ENCODE measurements at places on chromosomes 4 and X.
A peak's percentile ranks its signal among the peaks of the same experiment; 100 is the strongest.

DNA sequence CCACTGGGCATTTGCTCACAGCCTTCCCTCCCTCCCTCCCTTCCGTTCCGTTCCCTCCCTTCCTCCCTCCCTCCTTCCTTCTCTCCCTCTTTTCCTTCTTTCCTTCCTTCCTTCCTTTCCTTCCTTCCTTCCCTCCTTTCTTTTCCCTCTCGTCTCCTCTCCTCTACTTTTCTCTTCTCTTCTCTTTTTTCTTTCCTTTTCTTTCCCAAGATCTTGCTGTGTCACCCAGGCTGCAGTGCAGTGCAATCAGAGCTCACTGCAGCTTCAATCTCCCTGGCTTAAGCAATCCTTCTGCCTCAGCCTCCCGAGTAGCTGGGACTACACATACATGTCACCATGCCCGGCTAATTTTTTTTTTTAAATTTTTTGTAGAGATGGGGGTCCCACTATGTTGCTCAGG, 26.7 kb upstream of the ING2 start:
- no peak for DNase-seq

DNA sequence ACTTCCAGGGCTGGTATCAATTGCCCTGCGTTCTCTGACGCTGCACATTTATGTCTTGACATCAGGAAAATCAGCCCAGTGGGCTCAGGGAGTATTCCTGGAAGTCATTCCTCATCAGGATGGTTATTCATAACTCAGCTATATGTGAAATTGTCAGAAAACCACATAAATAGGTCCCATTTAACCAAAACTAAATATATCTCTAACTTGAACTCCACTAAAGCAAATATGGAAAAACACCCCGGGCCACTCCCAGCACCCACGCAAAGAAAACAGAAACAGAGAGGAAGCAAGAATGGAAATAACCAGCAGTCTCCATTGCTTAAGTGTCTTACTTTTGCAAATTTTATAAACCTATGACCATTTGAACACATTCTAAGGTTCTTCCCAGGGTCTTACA, 112.0 kb downstream of the IRF2 start:
- DNase-seq: no peak

GRCh38 chrX:150337536-150337935, 25.6 kb upstream of the MAMLD1 start:
- DNase-seq: no peak

DNA sequence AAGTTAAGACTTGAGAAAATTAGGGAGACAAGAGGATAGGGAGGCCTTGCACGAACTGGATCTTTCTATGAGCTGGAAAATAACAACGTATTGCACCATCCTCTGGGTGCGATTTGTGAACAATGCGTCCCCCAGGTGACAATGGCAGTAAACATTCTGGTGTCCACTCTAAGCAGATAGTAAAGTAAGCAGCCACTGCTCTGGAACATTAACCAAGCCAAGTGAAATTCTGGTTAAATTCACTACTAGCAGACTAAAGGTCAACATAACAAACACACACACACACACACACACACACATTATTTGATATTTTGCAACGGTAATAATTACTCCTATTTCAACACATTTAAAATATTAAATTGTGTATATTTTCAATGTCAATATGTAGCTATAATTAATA, 242.2 kb upstream of the DCAF8L1 start:
- DNase-seq: no peak

- DNase-seq: no peak
Measured at GRCh38 chrX:20217271-20217670, 49.4 kb downstream of the RPS6KA3 start.

DNA sequence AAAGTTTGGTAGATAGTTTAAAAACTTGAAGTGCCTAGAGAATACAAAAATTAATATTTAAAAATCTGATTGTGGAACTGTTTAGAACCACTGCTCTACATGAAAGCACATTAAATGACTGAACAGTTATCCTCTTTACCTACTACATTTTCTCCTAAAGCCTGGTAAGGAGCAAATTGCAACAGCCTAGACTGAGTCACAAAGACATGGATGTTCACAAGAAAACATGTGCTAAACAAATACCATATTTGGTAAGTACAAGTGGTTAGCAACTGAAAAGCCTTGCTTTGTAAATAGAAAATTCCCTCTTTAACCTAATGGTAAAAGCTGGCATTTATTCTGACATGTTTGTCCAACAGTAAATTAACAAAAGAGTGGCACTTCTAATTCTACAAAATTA, 203.1 kb downstream of the FBXO8 start:
- no peak for DNase-seq

- DNase-seq: peak; percentile 58
Measured at GRCh38 chrX:12999422-12999821, 24.5 kb downstream of the TMSB4X start.

DNA sequence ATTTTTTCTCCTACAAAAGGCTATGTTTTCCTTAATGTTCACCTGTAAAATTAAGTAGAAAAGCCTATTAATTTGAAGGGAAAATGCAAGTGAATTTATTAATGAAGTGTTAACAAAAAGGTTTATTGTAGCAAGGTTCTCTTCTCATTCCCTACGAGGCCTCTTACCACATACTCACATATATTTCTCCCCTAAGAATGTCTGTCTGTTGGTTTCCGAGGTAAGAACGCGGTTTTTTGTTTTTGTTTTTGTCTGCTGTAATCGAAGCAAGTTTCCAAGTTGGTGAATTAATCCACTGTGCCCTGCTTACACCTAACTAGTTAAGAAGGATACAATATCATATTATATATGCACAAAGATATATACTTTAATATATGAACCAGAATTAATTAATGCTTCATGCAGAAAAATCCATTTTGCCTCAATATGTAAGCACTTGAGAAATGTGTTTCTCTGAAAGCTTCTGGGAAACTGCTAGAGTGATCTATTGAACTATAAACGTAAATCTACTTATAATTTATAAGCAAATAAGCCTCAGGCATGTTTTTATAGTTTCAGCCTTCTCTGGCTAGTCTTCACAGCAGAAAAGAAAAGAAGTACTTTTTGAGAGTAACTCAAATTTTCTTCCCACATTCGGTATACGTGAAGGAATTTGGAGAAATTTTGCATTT, 120.8 kb downstream of the EGF start:
- no peak for DNase-seq

DNA sequence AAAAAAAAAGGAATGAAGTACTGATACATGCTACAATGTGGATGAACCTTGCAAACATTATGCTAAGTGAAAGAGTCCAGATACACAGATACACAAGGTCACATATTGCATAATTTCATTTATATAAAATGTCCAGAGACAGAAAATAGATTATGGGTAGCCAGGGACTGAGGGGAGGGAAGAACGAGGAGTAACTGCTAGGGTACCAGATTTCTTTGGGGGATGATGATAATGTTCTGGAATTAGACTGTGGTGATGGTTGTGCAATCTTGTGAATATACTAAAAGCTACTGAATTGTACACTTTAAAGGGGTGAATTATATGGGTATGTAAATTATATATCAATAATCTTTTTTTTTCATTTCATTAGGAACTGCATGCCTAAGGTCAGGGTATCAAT, 20.8 kb upstream of the AP1AR start:
- no peak for DNase-seq
